ENCODE measurements at places on chromosomes 1 and 21.

- no peak for DNase-seq
Observed at GRCh38 chr1:94156096-94156625, 35.2 kb upstream of the ABCA4 start.

DNA sequence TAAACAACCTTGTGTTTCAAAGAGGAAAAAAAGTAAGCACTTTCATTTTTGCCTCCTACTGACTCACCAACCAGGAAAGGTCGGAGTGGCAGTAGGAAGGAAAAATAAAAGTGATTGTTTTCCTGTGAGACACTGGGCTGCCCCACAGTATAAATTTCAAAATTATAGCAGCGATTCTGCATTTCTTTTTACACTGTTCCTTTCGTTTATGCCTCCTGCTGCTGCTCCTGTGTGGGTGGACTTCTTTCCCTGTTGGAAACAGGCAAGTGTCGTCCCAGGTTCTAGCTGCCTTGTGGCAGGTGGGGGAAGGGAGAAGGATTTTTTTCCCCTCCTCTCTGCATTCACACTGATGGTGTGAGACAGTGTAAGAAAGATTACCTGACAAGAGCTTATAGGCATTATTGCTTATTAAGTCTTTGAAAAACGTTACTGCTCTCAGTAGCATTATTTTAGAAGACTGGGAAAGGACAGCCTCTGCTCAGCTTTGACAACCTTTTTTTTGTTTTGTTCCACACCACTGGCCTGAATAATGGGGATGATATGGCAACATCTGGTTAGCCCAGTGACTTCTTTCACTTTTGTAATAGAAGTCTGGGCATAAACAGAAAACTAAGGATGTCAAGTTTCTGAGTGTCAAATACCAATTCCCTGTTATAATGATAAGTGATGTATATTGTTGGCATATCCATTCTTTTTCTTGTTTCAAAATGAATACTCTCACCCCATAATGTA lies 77.9 kb downstream of the NEK7 start:
- no peak for DNase-seq

DNA sequence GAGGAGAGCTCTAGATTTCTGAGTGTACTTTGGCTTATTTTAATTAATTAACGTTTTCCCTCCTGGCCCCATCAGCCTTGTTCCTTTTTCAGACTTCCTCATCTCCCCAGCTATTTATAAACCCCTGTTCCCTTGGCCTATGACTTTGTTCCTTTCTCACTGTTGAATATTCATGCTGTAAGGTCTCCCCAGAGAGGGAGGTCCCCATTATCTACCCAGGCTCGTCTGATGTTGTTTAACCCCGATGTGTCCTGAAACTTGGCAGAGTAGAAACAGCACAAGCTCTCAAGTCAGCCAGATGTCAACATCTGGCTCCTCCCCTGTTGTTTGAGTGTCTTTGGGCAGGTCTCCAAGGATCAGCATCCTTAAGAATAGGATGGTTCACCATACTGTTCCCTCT lies 153.6 kb downstream of the HIVEP3 start:
- DNase-seq, result no peak

GRCh38 chr1:115241309-115241708 lies 96.7 kb downstream of the NGF start:
- no peak for DNase-seq

DNA sequence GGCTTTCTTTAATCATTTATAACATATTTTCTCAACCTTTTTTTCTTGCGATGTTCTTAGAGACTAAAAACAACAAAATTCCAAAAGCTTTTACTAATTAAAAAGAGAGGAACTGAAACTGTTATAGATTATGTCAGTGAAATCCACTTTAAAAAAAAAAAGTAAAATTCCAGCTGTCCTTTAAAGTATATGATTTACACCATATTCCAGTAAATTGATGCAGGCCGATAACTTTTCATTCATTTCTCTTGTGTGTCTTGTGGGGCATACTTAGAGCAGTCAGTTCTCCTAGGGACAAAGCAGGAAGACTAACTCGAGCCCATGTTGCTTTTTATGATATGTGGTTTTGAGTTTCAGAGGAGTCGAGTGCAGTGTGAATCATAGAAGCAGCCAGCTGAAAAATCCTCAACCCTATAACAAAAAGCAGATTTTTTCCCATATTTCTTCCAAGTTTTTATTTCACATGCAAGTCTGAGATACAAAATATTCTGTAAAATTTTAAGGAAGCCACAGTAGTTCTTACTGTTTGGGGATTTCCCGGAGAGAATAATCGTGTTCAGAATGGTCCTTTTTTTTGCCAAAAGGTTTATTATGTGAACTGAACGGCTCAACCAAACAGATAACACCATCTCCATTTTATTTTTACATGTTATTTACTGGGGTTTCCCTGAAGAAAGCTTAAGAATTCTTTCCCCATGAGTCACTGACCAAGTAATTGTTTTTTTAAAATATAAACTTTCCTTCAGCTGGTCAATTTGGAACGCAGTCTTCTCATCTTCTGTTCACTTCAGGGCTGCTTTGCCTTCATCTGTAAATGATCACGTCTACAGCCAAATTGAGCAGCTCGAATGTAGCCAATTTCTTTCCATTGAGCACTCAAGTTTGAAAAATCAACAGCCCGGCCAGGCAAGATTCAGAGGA lies 77.0 kb upstream of the C1orf105 start:
- no peak for DNase-seq

- no peak for DNase-seq
Observed at GRCh38 chr1:236016083-236016482, 48.8 kb downstream of the NID1 start.
